ENCODE measurements at places on chromosomes 1 and 21.

- DNase-seq: no peak
Measured at GRCh38 chr1:24351247-24351646, 32.1 kb downstream of the GRHL3 start.

- no peak for DNase-seq
Measured at GRCh38 chr1:206839857-206840256, 25.6 kb upstream of the IL20 start.

DNA sequence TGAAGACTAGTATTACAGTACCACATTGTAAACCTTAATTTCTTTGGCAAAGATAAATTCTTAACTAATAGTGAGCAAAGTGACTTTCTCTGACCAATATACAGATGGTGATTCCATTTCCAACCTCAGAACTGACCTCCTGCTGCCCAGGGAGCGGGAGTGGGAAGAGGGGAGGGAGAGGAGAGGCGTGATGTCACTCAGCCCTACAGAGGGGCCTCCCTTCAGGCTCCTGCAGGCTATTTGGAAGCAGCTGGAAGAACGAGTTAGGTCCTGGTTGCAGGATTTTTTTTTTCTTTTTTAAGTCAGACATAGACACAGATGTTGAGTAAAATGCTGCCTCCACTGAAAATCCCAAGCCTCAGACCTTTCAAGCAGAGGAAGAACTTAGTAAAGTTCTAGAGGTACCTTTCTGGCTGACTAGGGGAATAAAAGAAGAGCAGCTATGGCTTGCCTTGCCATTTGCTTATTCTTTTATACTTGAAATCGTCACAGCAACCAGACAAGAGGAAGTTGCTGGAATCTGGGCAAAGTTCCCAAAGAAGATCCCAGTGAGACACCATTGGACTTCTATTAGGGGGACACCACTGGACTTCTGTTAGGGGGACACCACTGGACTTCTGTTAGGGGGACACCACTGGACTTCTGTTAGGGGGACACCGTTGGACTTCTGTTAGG, 54.5 kb downstream of the EXO1 start:
- no peak for DNase-seq

DNA sequence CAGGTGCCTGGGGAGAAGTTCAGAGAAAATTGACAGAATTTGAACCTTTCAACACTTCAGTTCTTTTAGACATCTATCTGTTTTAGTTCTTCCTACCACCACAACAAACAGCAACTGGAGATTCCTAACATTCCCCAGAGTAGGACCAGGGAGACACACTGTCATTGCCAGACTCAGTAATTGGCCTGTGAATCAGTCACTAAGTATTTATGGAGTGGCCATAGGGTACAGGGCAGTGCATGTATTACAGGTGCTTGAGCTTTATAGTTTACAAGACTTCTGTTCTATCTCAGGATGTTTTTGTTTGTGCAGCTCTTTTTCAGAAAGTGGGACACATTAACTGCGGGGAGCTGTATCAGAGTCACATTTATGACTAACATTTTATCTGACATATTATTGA, 1.7 kb downstream of the CDC14A start:
- DNase-seq: no peak

DNA sequence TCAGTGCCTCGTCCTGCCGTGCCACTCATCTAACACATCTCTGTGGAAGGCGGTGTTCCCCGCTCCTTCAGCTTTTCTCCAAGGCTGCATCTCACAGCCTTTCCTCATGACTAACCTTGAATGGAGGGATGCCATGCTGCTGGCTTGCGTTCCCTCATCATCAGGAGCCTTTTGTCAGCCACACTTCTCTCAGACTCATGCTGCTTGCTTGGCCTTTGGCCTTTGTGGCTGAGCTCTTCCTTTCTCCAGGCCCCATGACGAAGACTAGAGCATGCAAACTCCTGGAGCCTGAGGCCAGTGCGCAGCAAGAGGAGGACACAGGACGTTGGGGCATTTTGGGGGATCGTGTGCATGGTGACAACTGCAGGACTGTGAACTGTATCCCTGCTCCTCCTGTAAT, 70.8 kb downstream of the SYT2 start:
- no peak for DNase-seq

DNA sequence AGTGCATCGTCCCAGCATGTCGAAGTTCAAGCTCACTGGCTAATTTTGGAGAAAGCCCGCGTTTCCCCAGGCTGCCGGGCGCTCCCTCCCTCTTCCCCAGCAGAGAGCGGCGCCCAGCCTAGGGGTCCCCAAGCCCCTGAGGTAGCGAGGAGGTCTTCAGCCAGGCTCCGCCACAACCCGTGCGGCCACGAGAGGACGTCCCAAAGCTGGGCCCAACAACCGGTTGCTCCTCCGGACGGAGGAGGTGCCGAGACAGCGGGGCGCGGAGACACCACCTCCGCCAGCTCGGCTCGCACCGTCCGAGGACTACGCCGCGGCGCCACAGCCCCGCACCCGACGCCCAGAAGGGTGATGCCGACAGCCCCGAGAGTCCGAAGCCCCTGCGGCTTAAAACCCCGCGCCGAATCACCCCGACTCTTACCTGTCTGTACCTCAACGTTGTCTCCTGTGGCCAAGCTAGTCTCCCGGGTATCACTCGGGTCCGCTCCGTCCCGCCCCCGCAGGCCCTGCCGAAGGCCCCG, at the start of gene DENND2C:
Gene DENND2C (minus strand): TSS at position 488 of the 521 bp plus-strand sequence. CDS start 44,065 bp downstream, outside the sequence.
- no peak for DNase-seq

- no peak for DNase-seq
Measured at GRCh38 chr1:38908821-38909220, 27.4 kb upstream of the GJA9 start.

DNA sequence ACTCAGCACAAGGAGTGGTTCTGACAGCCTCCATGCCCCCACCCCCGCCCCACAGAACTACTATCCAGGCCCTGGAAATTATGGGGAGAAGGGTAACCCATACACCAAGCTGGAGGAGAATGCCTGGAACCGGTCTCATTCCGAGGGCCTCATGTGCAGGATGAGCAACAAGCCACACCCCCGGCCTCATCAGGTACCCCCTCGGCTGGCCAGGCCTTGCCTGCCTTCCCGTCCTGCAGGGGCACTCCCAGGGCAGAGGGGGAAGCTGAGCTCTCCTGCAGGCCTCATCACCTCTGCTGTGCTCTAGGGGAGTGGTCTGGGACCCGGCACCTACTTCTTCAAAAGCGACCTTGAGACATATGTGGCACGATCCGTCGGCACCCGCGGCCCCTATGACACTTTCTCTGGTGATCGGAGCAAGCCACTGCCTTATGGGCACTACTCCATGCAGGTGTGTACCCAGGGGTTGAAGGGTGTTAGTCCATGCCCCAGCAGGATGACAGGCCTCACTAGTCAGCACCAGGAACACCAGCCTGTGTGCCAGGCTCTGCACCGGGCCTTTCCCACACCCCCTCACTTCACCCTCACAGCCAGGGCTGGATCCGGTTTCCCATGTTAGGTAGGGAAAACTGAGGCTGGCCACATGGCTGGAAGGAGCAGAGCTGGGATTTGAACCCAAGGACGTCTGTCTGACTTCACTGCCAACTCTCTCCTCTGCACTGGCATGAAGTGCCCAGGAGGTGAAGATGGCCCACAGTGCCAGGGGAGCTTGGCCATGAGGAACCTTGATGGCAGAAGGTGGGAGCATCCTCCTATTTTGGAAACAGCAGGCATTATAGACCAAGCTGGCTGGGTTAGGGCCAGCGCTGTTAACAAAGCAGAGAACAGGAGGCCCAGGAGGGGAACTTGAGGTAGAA, 10.9 kb upstream of the TTC22 start:
- DNase-seq: no peak

DNA sequence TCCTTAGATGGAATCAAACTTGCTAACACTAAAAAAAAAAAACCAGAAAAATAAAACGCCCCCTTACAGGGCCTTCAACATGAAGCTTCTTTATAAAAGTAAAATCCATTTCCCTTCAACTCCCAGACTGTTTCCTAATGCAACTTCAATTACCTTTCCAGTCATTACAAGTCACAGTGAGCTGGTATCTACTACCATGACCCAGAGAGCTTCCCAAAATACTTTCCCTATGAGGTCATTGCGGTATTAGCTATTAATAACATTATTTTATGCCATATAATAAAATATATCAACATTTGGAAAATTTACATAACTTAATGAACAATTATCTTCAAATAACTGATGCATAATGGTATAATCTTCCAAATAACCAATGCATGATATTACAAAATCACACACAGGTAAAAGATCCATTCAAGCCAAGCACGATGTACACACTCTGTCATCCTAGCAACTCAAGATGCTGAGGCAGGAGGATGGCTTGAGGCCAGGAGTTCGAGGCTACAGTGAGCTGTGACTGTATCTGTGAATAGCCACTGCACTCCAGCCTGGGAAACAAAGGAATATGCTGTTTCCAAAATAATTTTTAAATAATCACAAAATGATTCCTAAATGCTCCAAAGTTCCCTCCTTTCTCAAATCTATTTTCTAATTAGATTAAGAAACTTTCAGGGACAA, 24.1 kb downstream of the EIF4G3 start:
- no peak for DNase-seq

DNA sequence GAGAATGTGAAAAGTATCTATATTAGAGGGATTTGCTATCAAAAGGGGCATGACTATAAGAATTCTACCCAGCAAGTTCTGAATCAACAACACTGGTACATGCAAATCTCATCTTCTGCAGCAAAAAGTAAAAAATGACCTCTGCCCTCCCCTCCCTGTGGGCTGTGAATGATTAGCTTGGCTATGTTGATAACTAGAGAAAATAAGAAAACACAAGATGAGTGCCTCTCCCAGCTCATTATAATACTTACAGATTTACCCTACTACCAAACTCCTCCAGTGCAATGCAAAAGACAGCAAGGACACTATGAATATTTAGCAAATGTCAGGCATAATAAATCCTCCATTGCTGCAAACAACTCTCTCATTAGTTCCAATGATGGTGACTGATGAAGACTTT, 102.4 kb downstream of the SLC45A1 start:
- DNase-seq: no peak

DNA sequence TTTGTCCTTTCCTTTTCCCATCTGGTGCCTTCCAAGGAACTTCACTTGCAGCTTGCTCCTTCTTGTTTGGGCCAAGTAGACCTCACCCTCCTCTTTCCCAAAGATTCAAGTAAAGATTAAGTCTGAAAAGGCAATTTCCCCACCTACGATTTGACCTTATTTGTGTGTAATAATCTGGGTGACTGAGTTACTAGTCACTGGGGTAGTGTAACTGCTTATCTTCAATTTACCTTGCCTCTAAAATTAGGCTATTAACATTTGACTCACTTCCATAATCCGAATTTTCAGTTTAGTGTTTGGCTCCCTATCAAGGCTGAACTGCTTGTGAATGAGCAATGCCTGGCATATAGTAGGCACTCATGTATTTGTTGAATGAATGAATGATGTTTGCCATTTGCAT, 59.6 kb downstream of the PLA2G4A start:
- no peak for DNase-seq

DNA sequence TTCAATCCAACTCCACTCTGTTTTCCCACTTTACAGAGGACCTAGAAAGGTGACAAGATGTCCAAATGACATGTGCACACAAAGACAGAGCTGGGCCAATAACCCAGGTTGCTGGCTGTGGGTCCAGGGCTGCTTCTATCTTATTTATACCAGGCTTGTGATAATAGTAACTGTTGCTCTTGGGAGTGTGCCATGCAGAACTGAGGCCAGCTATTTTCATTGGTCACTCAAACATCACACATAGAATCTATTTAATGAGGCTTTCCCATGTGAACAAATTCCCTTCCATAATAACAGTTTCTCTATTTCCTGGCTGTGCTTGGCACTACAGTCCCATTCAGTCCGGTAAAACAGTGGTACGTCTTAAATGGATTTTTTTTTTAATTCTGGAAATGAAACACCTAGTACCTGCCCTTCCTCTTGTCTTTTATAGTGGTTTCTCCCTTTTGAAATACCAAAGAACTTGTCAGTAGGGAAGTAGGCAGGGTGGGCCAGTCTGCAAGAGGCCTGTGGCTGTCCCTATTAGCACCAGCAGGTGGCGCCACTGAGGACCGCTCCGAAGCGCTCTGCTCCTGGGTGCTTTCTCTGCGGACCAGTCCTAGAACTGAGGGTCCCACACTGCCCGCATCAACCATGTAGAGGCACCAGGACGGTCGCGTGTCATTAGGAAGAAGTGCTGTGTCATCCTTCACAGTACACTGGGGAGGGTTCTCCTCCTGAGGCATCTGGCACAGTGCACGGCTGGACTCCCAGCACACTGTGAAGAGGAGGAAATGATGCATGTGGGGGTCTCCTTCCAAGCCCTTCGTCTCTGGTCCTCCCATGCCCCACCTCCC, 52.1 kb downstream of the GPR161 start:
- peak; percentile 35 for DNase-seq

- DNase-seq: no peak
Measured at GRCh38 chr1:243713470-243714186, 136.4 kb downstream of the AKT3 start.

DNA sequence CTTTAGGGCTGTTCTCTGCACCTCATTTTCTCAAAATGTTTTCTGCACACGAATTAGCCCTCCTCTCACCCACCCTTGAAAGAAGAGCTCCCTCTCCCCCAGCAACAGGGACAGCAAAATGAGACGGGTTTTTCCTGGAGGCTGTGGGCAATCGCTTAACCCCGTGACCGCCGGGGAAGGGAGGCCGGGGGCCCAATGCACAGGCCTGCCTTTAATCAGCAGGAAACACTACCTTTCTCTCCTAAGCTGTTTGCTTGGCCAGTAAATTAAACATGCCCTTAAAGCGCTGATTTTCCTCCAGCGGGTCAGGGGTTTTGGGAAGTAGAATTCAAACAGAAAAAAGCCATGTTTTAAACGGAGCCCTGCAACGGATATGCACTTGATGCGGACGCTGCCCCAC, 114.4 kb downstream of the PRDM16 start:
- no peak for DNase-seq

GRCh38 chr1:117795190-117795589, 134.2 kb downstream of the GDAP2 start:
- DNase-seq: no peak

DNA sequence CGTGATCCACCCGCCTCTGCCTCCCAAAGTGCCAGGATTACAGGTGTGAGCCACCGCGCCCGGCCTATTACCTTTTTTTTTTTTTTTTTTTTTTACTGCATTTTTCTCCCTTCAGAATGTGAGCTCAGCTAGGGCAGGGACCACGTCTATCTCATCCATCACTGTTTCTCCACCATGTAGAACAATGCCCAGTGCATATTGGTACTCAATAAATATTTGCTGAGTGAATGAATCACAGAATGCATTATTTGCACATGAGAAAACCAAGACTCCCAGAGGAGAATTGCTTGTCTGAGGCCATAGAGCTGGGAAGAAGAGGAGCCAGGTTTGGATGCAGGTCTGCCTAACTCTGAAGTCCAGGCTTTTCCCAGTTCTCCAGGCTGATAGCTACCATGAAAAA, 8.2 kb upstream of the SLC9A1 start:
- no peak for DNase-seq

DNA sequence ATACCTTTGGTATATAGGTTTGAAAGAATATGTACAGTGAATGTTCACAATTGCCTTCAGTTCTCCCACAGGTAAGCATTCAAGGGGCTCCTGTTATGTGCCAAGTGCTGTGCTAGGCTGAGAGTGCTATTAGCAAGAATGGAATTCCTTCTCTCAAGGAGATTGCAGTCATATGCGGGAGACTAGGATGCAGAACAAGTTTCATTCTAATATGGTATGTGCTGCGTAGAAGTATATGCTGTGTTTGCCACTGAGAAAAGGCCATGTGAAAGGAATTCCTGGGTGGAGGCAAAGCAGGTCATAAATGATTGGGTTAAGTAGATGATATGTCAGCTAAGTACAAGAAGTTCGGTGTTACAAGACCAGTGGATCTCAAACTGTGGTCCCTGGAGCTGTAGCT, 303.0 kb downstream of the GPATCH2 start:
- no peak for DNase-seq

- DNase-seq: no peak
Measured at GRCh38 chr1:19894218-19894617, 12.0 kb downstream of the OTUD3 start.

GRCh38 chr1:68234094-68234493, 1.8 kb upstream of the WLS start:
- no peak for DNase-seq
